Kidney tubule cell (primary cell): ENCODE measurements at places on chromosomes 11 and 22.

GRCh38 chr22:35961480-35962295 is 66.9 kb downstream of the RBFOX2 start:
- DNase-seq, result peak; percentile 83

GRCh38 chr11:79078456-79078855 is 362.4 kb downstream of the TENM4 start:
- DNase-seq, result no peak

GRCh38 chr11:64247729-64248531 is 1.2 kb upstream of the PPP1R14B start:
- DNase-seq, result no peak

GRCh38 chr11:47161134-47161854 is 15.4 kb downstream of the ARFGAP2 start:
- peak; percentile 66 for DNase-seq

GRCh38 chr11:6632116-6633073 is 13.2 kb upstream of the TPP1 start:
- no peak for DNase-seq

GRCh38 chr22:23063539-23064380 is 6.6 kb upstream of the GNAZ start:
- no peak for DNase-seq

- DNase-seq, result no peak
These were observed 30.4 kb downstream of the FEZ1 start for GRCh38 chr11:125465701-125466100.

- peak; percentile 22 for DNase-seq
These were observed 34.9 kb upstream of the OR10G7 start for GRCh38 chr11:124075841-124076651.

DNA sequence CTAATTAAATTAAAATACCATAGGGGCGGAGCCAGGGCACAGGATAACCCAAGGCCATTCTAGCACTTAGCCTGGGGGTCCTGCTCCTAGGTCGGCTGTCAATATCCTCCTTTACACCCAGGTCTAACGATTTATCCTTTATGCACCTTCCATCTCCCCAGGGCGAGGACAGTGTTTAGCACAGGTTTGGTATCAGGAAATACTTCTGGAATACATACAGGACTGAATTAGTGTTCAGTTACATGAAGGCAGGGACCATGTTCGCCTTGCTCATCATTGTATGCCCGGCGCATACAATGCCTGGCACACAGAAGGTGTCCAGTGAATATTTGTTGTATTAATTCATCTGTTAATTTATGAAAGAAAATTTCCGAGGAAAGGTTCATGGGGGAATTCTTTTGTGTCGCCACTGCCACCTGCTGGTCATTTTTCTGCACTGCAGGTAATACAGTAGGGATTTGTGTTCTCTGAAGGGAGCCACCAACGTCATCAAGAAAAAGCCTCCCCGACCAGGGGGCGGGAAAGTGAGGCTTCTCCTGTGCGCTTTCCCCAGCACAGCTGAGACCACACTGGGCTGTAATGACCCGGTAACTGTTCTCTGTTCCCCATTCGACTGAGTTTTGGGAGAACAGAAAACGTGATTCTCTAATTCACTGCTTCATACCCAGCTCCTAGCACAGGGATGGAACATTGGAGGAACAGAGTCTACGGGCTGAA is 68.7 kb upstream of the ASPHD2 start:
- DNase-seq, result peak; percentile 72

- no peak for DNase-seq
These were observed 119.5 kb downstream of the APOL5 start for GRCh38 chr22:35837101-35837727.

- DNase-seq, result peak; percentile 18
These were observed 5.3 kb downstream of the ATF4 start for GRCh38 chr22:39525658-39525975.

- DNase-seq, result no peak
These were observed 65.8 kb downstream of the LRRC32 start for GRCh38 chr11:76604626-76605241.

- peak; percentile 87 for DNase-seq
These were observed at the start of gene TCIRG1 for GRCh38 chr11:68038718-68039525. TCIRG1 (plus strand) TSS chr11:68039025; CDS start chr11:68041272, 2,247 bp downstream.

DNA sequence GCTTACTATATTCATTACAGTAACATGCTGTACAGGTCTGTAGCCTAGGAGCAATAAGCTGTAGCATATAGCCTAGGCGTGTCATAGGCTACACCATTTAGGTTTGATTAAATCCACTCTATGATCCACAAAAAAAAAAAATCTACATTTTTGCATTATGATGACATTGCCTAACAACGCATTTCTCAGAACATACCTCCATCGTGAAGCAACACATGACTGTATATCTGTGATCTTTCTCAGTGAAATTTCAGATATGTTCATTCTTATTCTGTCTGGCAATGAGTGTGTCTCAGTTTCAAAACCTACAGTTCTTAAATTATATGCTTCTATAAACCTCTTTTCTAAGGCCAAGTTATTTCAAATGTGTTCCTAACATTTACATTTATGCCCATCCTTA is 140.3 kb downstream of the CADM1 start:
- no peak for DNase-seq

DNA sequence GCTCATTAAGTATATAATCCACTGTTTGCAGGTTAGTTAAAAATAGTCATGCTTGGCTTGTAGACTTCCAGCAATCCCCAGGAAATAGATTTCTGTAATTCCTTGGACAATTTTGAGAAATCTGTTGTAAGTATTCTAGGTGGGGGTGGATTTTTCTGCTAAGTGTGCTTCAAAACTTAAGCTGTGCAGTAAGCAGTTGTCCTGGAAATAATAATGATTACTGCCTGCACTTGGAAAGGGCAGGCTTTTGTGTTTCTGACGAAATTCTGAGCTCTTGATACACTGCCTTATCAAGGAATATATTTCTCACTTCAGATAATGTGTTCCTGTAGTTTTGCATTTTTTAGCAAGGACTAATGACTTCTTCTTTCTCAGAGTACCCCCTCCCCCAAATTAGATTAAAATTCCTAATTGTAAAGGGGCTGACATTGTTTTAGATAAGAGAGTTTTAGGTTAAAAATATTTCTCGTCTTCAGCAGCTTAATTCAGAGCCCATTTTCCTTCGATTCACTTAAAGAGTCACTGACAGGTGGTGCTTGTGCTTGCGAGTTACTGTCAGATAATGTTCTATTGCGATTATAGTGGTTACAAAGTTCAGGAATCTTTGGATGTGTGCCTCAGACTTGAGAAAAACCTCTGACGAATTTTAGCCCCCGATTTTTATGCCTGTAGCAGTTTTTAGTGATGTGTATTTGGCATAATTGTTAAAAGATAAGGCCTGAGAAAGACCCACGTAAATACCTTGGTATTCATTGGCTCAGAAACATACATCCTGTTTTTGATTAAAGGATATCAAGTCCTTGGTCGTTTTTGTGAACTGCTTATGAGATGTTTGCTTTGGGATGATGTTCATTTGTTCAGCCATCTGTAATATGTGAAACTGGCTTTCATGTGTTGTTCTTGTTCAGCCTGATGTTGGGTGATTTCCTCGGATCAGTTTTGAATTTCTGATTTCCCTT is 120.5 kb downstream of the HIPK3 start:
- no peak for DNase-seq

DNA sequence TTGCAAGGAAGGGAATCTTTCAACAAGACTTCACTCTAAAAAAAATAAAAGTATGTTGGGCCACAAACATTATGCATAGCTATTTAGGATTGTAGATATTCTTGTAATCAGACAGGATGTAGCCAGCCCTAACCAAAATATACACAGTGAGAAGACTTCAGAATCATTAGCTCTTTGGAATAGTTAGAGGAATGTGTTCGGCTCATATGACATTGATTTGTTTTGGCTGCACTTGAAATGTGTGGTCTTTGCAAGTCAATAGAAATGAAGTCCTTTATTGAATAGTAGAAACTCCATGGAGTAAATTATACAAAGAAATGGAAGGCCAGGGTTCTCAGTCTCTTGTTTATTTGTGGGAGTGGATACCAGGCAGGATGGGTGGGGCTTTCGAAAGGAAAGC is 692.1 kb downstream of the NTM start:
- no peak for DNase-seq

GRCh38 chr11:35115688-35116030 is 23.3 kb upstream of the CD44 start:
- no peak for DNase-seq

DNA sequence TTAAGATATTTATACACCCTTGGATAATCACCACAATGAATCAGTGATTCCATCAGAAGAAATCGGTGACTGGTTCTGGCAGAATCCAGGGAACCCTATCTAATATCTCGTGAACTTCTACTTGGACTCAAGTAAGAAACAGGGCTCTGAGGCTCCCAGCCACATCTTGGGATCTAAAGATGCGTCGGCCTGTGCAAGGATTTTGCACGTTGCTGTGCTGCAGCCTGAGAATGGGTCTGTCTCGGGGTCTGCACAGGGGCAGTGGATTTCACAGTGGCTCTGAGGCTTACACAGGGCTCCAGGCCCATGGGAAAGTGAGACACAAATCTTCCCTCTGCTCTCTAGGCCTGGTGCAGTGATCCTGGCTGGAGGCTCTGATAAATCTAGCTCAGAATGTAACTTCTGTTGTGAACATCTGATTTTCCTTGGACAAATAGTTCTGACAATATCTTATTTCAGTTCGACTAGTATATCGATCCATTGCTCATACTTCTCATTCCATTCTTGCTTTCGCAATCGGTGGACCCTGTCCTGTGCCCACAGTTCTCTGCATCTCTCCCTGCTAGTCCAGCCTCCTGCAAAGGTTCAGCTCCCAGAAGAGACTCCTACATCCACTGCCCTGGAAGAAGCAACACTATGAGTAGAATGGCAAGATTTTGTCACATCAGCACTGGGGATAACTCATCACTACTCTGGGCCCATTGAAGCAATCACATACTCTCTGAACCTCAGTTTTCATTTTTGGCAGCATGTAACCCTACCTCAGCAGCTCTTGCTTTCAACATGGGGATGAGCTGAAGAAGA is 105.5 kb upstream of the TOP3B start:
- DNase-seq, result no peak

- no peak for DNase-seq
These were observed 102.3 kb downstream of the AMOTL1 start for GRCh38 chr11:94870422-94870821.
